ENCODE measurements at places on chromosomes 11 and 22.

- DNase-seq, result no peak
Observed at GRCh38 chr22:47029244-47030074, 267.0 kb downstream of the TBC1D22A start.

DNA sequence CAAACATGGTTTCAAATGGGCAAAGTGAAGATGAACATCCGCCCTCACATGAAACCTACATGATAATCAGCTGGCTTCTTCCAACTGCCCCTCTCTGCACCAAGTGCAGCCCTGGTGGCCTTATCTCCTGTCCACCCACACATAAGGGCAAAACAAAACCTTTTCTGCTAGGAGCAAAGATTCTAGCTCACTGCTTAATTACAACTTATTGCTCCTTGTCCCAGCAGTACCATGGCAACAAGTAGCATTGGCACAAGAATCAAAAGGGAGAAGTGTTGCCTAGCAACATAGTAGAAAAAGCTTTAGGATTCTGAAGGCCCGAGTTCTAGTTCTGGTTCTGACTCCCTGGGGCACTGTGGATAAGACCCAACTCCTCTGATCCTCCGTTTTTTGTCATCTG is 68.7 kb upstream of the BMAL1 start:
- no peak for DNase-seq

- no peak for DNase-seq
Observed at GRCh38 chr22:20203552-20204201, 52.8 kb upstream of the CCDC188 start.

- DNase-seq, result no peak
Observed at GRCh38 chr11:89433278-89433677, 57.9 kb downstream of the NOX4 start.

GRCh38 chr11:6586434-6587359 is 16.7 kb downstream of the RRP8 start:
- DNase-seq, result no peak

GRCh38 chr22:37746366-37747079 is 49.7 kb downstream of the TRIOBP start:
- DNase-seq, result no peak

GRCh38 chr11:12280838-12281565 is 96.4 kb upstream of the PARVA start:
- DNase-seq, result peak; percentile 29

GRCh38 chr22:32926600-32926999 is 125.1 kb downstream of the TIMP3 start:
- no peak for DNase-seq

DNA sequence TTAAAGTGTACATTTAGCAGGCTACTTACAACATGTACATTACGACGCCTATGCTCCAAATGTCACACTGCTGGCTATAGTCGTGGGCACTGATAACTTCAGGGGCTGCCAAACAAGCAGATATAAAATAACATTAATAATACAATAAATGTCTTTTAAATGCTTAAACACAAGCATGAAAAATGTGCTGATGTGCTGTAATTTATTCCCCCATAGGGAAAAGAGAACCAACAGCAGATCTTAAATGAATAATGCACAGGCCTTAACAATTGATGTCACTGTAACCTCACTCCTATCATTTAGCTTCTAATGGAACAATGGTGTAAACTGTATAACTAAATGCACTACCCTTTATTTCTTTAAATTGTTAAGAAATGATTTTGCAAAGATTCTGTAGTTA is 153.4 kb downstream of the STK33 start:
- no peak for DNase-seq

GRCh38 chr11:14376920-14377319 is 17.9 kb upstream of the RRAS2 start:
- DNase-seq, result no peak

DNA sequence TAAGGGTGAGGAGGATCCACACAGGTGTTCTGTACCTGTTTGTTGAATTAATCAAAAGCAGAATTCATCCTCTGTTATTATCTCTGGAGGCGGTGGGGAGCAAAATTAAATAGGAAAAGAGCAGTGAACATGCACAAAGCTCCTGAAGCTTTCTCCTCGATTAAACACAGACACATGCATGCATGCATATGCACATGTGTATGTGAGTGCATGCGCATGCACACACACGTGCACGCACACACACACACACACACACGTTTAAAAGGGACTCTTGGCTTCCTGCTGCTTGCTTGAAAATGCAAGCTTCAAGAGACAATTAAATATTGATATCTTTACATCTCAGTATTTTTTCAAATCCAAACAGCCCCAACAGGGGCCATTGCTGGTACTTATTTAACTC is 462.1 kb downstream of the BUD13 start:
- DNase-seq, result no peak

- DNase-seq, result no peak
Observed at GRCh38 chr11:112589155-112589554, 328.5 kb upstream of the PLET1 start.

- DNase-seq, result no peak
Observed at GRCh38 chr11:80748207-80748925, 1307.5 kb upstream of the TENM4 start.

- DNase-seq, result no peak
Observed at GRCh38 chr11:8566613-8567210, 27.3 kb downstream of the STK33 start.

DNA sequence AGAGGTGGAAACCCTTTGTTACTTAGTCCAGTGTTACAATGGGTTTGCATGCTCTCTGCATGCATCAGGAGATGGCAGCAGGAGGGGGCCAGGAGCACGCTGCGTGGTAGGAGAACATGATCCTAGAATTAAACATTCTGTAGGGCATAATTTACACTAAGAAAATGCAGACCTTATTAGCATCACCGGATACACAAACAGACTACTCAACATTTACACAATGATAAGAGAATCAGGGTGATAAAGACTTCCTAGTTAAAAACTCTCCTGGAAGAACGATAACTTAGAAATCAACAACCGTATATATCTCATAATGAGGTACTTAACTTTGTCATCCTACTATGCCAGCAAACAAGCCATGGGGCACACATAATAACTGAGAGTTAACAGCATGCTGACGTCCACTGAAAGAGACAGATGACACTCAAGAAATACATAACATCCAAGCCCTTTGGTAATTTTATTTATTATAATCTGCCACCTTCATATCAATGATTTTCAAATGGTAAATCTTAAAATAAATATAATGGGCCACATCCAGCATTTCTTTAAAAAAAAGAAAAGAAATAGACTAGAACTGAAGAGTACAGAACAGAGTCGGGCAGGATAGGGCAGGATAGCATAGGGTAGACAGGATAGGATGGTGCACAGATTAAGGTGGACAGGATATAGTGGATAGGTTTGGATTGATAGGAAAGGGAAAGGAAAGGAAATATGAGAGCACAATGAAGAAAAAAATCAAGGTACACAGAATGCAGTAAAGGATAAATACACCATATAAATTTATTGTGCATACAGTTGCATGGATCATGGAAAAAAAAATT is 27.5 kb downstream of the CADM1 start:
- DNase-seq, result no peak

GRCh38 chr22:37703906-37704305 is 7.1 kb downstream of the TRIOBP start:
- DNase-seq, result no peak

- DNase-seq, result no peak
Observed at GRCh38 chr22:47517062-47517461, 754.6 kb downstream of the TBC1D22A start.

DNA sequence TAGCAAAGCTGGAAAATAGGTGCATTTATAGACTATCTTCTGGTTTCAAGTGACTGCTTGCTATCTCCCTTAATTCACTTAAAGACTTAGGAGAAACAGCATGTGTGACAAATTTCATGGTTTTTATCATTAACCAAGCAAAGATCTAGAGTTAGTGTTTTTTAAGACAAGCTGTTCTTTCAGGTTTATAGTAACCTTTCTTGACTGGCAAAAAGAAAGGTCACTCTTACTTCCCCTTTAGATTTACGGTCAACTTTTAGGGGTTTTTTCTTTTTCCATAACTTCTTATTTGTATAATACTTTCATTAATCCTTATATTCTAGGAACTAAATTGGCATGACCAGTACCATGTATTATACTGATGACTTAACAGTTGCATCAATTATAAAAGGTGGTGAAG is 46.6 kb downstream of the KDM2A start:
- DNase-seq, result no peak

DNA sequence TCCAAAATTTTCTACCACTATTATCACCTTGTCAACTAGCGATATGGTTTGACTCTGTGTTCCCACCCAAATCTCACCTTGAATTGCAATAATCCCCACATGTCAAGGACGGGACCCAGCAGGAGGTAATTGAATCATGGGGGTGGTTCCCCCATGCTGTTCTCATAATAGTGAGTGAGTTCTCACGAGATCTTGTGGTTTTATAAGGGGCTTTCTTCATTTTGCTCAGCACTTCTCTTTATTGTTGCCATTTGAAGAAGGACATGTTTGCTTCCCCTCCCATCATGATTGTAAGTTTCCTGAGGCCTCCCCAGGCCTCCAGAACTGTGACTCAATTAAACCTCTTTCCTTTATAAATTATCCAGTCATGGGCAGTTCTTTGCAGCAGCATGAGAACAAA is 73.5 kb upstream of the ZC3H12C start:
- DNase-seq, result no peak

DNA sequence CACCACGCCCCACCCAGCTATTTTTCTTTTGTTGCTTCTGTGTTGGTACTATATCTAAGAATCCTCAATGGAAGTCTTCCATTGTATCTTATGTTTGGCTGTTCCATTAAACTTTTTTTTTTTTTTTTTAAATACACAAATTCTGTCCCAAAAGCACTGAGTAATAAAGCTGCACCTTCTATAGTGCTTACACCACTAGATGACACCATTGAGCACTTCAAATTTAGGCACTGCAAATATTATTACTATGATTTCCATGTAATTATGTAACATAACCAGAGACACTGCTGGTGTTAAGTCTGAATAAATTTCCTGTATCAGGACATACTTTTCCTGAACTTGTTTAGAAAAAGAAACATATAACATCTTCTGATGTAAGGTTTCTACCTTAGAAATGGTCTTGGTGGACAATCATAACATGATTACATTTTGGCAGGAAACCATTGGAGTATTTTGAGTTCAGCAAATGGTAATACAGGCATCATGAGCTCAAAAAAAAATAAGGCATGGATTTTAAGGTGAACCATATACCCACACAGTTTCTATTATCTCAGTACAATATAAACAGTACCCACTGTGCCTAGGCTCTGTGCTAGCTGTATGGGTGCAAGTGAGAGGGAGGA is 110.5 kb downstream of the ATG16L2 start:
- DNase-seq, result no peak

All from activated naive CD4-positive, alpha-beta T cell treated with Interleukin-2 at 50 U/mL for 16 hours (primary cell).